Endothelial cell (in vitro differentiated cells): ENCODE measurements at places on chromosomes 7 and 10.

DNA sequence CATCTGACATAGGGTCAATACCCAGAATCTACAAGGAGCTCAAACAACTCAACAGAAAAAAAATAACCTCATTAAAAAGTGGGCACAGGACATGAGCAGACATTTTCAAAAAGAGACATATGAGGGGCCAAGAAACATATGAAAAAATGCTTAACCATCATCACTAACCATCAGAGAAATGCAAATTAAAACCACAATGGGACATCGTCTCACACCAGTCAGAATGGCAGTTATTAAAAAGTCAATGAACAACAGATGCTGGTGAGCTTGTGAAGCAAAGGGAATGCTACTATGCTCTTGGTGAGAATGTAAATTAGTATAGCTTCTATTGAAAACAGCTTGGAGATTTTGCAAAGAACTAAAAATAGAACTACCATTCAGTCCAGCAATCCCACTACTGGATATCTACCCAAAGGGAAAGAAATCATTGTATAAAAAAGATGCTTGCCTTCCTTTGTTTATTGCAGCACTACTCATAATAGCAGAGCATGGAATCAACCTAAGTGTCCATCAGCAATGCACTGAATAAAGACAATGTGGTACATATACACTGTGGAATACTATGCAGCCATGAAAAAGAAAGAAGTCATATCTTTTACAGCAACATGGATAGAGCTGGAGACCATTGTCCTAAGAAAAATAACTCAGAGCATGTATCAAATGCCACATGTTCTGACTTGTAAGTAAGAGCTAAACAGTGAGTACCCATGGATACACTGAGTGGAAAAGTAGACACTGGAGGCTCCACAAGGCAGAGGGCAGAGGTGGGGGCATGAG, 139.8 kb downstream of the ADARB2 start:
- DNase-seq, result no peak

GRCh38 chr7:116384936-116385635, 114.5 kb upstream of the CAV2 start:
- no peak for DNase-seq

- DNase-seq, result no peak
Measured at GRCh38 chr7:81273601-81274397, 354.9 kb upstream of the SEMA3C start.

- no peak for DNase-seq
Measured at GRCh38 chr7:1946773-1947450, 276.8 kb downstream of the ELFN1 start.

- no peak for DNase-seq
Measured at GRCh38 chr10:30056281-30056680, 3.1 kb downstream of the JCAD start.

DNA sequence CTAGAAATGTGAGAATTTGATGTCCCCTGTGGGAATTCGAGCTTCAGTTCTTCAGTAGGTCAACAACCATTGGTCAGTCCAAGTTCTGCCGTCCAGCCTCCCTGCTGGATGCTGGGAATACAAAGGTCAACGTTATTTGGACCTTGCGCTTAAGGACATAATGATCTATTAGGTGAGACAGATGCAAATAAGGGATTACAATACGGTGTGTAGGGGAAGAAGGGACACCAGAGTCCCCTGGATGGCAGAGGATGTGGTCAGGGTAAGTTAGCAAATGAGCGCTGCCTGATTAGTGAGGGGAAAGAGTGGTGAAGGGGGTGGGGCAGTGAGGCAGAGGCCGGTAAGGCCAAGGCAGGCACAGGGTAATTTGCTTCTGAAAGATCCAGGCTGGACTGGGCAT, 16.2 kb downstream of the CCNY start:
- DNase-seq, result no peak

GRCh38 chr7:106841896-106842390, 23.1 kb upstream of the PIK3CG start:
- DNase-seq, result no peak

GRCh38 chr10:71268758-71269157, 50.3 kb upstream of the SLC29A3 start:
- DNase-seq, result no peak

- no peak for DNase-seq
Measured at GRCh38 chr7:90726623-90727022, 130.5 kb downstream of the CDK14 start.

- DNase-seq, result no peak
Measured at GRCh38 chr10:16832351-16833080, 15.3 kb upstream of the RSU1 start.

- no peak for DNase-seq
Measured at GRCh38 chr7:102942868-102943267, 30.1 kb downstream of the LRRC17 start.

DNA sequence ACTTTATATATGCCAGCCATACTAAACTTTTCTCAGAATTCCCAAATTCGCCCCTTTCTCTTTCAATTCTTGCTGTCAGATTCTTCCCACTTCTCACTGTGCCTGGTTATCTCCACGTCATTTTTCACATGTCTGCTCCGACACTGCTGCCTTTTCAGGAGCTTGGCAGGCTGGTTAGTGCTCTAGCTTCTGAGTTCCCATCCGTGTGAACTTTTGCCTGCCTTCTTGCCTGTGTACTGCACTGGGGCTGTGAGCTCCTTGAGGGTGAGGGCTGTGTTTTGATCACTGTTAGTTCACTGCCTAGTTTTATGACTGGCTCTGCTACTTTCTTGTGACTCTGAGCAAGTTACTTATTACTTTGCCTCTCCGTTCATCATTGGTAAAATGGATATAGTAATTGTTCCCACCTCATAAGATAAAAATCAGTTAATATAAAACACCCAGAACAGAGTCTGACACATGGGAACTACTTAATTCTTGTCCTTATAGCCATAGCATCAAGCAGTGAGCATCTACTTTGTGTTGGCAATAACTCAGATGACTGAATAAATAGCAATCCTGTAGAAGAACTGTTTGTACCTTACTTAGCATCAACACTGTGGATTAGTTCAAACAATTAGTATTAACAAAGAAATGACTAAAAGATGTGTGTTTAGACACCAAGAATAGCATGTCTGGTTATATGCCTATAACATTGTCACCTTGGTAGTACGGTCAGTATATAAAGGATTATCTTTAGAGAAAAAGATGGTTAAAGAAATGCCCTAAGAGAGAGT, 5.5 kb downstream of the GSTO1 start:
- no peak for DNase-seq

- no peak for DNase-seq
Measured at GRCh38 chr7:50411332-50411731, 38.8 kb downstream of the FIGNL1 start.

DNA sequence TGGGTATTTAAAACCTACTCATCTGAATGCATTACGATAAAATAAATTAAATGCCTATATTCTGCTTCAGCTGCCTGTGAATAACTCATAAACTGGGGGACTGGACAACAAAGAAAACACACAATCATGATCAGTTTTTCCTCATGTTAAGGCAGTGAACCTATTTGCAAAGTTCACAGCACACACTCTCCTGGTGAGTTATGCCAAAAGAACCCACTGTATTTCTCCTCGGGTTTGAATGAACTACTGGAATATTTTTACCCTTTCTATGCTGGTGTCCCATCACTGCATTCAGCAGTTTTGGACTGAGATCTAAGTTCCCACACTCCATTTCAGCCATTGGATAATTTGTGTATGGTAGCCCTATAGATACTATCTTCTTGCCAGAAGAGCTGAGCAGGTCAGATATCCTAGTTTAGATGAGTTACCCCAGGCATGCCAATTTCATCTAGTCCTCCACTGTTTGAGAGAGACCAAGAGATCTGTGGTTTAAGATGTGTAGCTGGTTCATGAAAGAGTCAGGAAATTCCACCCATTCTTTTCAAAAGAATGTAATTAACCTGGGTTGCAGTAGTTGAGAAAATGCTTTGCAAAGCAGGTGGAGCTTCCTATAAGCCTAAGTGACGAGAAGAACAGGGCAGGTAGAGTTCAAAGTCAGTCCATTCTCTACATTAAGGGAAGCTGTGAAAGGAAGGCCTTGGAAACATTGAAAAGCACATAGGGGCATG, 101.7 kb downstream of the PLXDC2 start:
- DNase-seq, result no peak

GRCh38 chr10:13390604-13391522, 42.8 kb upstream of the SEPHS1 start:
- DNase-seq, result peak; percentile 28

DNA sequence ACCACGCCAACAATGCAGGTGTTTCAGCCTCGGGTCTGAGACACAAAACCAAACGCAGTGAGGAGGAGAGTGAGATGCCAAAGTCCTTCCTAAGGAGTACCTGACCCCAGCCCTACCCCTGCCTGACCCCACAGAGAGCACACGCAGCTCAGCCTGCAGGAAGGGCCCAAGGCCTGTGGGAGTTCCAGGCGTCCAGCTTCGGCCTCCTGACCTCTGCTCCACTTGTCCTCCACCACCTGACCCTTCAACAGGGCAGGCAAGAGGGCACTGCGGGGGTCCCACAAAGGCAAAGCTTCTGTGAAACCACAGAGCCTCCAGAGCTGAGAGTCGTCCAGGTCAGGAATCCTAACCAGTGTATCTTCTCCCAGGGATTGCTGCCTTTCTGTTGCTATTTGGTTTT, 122.0 kb upstream of the PPP2R2D start:
- no peak for DNase-seq

GRCh38 chr7:117776224-117776623, 97.0 kb downstream of the CTTNBP2 start:
- no peak for DNase-seq

GRCh38 chr7:22861576-22861975, 38.9 kb upstream of the TOMM7 start:
- no peak for DNase-seq

DNA sequence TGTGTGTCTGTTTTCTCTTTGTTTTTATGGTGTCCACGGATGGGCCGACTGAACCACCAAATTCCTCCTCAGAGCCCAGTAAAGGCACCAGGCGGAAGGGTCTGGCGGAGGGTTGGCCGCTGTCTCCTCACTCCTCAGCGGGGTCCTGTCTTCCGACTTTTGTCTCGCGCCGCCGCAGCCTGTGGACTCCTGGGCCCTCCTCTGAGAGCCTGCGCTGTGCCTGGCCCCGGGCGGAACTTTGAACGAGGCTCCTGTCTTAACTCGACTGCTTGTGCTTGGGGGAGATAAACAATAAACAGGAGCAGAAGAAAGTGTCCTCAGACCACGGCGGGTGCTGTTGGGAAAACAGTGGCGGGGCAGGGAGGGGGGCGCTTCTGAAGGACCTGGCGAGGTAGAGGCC, 2.2 kb upstream of the FAM20C start:
- DNase-seq, result no peak

GRCh38 chr7:4726566-4726965, 44.5 kb downstream of the FOXK1 start:
- no peak for DNase-seq

GRCh38 chr10:48894911-48895802, 44.5 kb downstream of the LRRC18 start:
- no peak for DNase-seq

- DNase-seq, result no peak
Measured at GRCh38 chr7:151819866-151820265, 57.0 kb downstream of the PRKAG2 start.

DNA sequence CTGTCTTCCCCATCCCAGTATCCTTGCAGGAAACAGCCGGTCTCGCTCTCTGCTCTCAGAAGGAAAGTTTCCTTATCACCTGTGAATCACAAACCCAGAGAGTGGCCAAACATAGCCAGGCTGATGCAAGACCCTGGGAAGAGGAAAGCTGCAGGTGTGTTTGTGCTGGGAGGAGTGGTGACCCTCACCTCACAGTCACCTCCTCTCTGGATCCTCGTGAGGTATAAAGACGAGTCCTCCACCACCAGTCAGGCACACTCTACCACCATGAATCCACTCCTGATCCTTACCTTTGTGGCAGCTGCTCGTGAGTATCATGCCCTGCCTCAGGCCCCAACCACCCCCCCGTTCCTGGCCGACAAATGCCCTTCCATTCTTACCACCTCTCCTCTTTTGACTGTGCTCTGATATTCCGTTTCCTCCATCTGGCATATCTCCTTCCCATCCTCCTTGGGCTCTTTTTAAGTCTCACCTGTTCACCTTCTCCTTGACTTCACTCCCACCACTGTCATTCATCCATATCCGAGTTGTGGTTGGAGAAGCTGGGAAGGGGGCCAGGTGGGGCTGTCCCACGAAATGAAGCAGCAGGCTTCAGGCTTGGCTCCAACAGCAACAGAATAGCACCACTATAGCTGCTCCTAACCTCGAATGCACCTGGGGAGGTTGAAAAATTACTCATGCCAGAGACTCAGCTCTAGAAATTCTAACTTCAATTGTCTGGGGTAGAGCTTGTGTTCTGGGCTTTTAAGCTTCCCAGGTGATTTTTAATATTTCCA, at the start of gene PRSS1:
TSS of gene PRSS1 (plus strand) at position 255 of the 776 bp plus-strand sequence. CDS start at position 268, 13 bp downstream.
- no peak for DNase-seq

DNA sequence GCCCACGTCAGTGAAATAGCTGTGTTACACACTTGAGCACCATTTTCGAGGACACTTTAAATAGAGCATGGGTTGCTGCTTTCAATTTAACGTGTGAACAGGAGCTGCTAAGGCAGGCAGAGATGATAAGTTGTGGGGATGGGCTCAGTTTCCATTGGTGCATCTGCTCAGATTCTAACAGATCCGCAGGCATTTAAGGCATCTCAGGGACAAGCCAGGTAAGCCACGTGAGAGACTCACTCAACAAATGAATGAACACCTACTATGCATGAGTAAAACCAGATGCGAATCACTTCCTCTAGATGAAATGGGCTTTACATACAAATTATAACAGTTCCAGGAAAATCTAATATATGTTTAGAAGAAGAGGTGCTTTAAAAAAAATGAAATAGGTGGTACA, 34.6 kb downstream of the PLXNA4 start:
- DNase-seq, result no peak

DNA sequence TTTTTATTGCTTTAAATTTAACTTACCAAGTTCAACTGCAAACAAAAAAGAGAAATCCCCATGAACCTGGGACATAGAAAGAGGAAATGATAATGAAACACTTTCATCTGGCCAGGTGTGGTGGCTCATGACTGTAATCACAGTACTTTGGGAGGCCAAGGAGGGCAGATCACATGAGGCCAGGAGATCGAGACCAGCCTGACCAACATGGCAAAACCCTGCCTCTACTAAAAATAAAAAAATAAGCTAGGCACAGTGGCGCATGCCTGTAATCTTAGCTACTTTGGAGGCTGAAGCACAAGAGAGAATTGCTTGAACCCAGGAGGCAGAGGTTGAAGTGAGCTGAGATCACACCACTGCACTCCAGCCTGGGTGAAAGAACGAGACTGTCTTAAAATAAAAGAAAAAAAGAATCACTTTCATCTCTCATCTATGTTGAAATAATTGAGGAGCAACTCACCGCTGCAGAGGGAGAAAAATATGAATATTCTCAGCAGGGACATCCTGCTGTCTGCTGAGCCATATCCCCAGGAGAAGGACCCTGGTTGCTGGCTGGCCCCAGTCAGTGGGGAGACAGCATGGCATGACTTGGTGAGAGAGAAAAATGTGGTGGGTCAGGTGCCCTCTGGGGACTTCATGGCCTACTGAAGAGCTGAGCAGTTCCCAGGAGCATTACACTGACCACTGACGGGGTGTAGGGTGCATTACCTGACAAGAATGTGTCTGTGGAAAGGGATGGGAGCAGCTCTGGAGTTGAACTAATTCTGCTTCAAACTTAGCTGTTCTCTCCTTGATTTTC, 22.8 kb upstream of the TARP start:
- DNase-seq, result no peak
